ENCODE measurements at places on chromosomes 1 and 21.

DNA sequence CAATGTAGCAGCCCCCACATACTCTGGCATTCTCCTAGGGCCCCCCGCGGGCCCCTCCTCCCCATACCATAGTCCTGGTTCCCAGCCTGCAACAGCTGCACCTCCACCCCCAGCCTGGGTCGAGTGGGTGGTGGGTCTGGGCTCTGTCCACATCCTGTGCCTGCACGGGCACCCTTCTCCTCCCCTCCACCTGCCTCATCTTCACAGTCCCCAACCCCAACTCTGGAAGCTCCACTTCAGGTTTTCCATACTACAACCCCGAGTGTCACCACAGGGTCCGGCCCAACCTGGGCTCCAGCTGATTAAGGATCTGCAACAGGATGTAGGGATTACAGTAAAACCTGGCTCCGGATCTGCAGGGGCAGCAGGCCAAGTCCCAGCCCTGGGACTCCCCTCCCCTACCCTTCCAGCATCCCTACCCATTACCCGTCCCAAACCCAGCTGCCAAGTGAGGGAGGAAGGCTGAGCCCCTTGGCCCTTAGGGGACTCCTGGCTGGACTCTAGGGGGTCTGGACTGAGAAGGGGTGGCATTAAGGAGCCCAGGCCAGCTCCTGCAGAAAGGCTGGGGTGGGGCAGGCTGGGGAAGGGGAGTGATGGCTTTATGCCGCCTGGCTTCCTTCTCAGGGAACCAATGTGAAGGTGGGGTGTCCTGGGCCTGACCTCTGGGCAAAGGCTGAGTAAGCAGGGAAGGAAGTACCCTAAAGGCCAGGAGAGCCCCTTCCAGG lies 116.8 kb downstream of the CASZ1 start:
- DNase-seq: no peak

DNA sequence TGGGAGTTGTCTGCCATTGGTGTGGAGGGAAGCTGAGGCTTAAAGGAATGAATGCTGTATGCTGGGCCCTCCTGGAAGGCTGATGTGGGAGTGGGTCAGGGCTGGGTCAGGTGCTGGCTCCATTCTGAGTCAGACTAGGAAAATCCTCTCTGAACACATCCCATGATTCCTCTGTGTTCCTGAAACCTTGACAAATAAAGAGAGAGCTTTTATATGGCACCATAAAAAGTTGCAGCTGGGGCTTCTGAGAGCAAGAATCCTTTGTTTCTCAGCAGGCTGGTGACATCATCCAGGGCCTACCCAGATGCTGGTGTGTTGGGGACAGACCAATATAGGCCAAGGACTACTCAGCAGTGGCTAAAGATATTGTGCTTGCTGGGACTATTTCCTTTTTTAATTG lies 27.8 kb upstream of the NFASC start:
- no peak for DNase-seq

GRCh38 chr1:39082811-39083576 lies 56.8 kb downstream of the NDUFS5 start:
- no peak for DNase-seq

DNA sequence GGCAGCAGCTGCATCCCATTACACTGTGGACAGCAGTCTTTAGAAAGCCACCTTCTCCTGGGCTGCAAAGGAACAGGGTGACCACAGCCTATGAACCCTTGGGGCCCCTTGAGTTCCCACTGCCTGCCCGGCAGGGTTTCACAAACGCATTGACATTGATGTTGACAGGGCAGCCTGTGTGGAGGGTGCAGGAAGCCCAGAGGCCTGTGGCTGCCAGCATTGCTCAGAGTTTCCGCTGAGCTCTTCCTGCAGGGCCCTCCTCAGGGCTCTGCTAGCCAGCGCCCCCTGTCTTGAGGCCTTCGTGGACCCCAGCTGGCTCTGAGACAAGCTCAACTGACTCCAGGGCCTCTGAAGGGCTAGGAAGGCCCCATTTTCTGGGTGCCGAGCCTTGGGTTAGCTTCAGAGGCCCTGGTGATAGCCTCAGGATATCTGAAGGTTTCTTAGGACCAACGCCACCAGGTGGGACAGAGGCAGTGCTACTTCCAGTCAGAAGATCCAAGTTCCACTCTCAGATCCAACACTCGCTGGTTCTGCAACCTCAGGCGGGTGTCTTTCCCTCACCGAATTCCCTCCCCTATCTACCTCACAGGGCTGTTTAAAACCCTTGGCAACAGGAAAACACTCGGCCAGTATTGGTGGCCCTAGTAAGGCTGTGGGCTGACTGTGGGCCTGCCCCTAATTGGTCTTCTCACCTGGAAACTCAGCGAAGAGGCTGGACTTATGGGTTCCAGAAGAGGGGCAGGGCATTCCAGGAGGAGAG lies 27.2 kb upstream of the EPS8L3 start:
- peak; percentile 61 for DNase-seq

- no peak for DNase-seq
Measured at GRCh38 chr1:218346391-218347204, 1.5 kb downstream of the TGFB2 start.

DNA sequence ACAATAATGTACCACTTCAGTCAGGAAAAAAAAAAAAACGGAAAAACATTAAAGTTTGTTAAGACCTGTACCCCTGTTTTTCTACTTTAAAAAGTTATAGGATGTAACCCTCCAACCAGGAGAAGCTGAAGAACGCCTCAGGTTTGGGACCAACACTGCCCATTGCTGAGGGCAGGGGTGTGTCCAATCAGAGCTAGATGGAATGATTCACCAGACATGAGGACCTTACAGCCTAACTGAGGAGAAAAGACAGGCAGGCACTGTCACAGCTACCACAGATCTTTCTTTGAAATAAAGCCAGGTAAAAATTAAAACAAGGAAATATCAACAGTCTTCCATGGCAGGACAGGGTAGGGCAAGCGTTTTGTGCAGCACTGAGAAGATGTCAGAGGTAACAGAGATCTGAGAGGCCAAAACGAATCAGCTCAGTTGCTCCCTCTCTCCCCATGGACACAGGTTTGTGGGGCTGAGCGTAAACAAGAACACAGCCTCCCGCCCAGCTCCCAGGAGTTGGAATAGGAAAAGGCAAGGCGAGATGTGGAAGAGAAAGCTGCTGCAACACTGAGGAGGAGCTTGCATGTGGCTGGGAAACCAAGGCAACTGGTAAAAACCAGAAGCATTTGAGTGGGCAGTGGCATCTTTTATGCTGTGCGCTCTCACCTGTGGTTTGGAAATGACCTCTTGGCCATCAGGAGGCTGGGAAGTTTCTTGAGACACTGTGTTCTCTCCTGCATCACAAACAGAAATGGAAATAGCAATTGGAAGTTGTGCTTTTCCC lies 34.0 kb downstream of the SEC16B start:
- no peak for DNase-seq
